ENCODE measurements at places on chromosomes 7 and 10. TPM values are rescaled to one million over a fixed set of nuclear protein-coding genes. Genes with fewer than 3 reads are reported as not detected.

GRCh38 chr10:101052285-101052684, 9.5 kb upstream of the KAZALD1 start:
- H3K27me3 ChIP-seq = peaks cover 35% of the 10 kb centered on the region
- no peak for DNase-seq
- H3K4me3 ChIP-seq = no peak overlapping the region
- H3K36me3 ChIP-seq = peaks cover 13% of the 10 kb centered on the region

GRCh38 chr7:55481155-55481554, 91.1 kb downstream of the VOPP1 start:
- H3K4me1 ChIP-seq = no peaks in the 10 kb centered on the region
- no peak overlapping the region for H3K4me3 ChIP-seq
- H3K36me3 ChIP-seq = peaks cover 6% of the 10 kb centered on the region
- no peaks in the 10 kb centered on the region for H3K27me3 ChIP-seq
- H3K27ac ChIP-seq = no peak overlapping the region

DNA sequence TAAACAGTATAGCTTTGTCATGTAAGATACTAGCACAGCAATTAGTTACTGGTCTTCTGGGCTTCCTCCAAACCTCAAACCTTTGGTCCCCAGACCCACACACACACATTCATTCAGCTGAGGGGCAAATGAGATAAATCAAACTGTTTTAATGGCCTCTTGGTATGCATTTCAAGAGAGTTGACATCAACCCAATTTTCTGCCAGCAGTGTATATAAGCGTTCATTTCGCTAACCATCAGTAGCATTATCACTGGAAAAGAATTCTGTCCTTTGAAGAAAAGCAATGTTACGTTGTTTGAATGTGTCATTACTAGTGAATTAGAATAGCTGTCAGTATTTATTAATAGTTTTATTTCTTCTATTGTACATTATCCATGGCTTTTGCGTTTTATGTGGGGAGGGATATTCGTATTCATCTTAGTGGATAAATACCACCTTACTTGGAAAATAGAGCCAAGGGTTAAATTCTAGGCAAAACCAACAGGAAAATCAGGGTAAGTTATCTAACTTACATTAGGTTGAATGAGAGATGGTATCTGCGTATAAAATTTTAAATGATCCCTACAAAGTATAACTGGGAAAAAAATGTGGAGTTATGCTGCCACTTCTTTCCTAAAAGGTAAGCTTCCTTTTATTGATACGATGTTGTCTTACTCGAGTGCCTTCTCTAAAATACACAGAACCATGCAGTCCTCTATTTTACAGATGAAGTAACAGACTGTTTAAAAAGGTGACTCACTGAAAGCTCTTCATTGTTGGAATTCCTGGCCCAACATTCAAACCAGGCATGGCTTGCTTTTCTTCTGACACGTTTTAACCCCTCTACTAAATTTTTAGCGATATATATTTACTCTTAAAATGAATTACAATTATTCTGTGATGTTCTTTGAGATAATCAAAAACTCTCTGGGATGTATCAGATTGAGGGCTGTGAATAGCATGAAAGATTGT, 2.0 kb upstream of the ZMYND11 start:
- peaks cover 2% of the 10 kb centered on the region for H3K36me3 ChIP-seq
- no peak overlapping the region for H3K27ac ChIP-seq

PNLIPRP1 gene
- total RNA-seq = not detected

DNA sequence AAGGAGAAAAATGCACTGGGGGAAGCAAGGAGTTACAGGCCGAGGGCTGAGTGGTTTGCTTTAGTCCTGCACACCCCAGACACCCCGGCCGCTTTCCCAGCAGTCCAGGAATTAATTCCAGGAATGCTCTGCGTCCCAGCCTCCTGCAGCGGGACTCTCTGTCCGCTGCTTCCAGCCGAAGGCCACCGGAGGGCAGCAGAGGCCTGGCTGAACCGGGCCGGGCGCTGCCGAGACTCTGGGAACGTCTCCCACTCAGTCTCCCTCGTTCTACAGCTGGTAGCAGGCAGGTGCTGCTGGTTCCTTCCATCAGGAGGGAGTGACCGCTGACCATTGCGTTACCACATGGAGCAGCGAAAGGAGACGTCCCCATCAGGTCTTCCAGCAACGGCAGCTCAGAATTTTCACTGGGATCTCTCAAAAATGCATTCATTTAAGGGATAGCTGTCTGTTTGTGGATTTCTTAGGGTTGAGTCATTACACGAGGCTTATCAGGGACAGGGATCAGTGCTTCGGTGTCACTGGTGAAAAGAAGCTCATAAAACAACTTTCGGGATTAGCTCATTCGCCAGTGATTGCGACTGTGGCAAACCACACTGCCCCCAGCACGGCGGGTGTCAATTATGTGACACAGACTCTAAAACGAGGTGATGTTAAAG, 24.9 kb upstream of the PITRM1 start:
- no peak overlapping the region for H3K4me3 ChIP-seq

DNA sequence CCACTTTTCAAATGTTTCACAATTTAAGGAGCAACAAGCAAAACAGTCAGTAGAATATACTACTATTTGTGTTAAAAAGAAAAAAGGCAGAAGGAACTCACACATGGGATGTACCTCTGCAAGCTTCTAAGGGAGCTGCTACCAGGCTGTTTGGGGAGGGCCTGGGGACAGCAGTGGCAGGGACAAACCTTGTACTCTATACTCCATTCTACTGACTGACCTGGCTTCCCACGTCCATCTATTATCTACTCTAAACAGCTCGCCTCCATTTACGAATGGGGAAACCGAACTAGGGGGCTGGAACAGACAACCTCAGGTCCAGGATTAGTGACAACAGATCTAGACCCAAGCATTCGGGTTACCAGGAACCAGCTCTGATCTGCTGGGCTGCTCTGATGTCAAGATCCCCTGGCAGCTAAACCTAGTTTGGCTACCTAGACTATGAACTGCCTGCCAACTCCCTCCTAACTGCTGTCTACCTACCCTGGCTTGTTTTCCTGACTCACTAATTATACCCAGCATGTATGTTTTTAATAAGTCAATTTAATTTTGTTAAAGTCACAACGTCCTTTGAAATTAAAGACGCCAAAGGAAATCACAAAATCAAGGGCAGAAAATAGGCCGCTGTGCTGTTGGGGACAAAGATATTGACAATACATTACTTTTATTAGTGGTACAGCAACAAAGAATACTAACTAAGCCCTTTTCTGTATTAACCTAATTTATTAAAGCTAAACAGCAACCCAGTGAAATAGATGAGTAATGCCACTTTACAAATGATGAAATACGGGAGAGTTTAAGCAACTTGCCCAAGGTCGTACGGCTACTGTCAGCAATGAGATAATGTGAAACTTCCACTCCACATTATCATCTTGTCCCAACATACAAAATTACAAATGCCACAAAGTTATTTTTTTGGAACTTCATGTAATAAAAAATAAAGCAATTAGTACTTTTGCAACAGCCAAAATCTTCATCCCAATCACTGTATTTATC, 5.3 kb downstream of the PSAP start:
- H3K27ac ChIP-seq = no peak overlapping the region
- peaks cover 13% of the 10 kb centered on the region for H3K36me3 ChIP-seq
- H3K4me3 ChIP-seq = no peak overlapping the region
- H3K4me1 ChIP-seq = peaks cover 10% of the 10 kb centered on the region

SLC13A1 gene
- not detected for total RNA-seq

- peaks cover 2% of the 10 kb centered on the region for H3K4me1 ChIP-seq
- no peak overlapping the region for H3K27ac ChIP-seq
- DNase-seq = no peak
- no peak overlapping the region for H3K4me3 ChIP-seq
- no peaks in the 10 kb centered on the region for H3K27me3 ChIP-seq
These were observed 207.8 kb downstream of the TFEC start for GRCh38 chr7:115822801-115823200.

FOXI2 gene
- 0.29 TPM for total RNA-seq

PPP1R17 gene
- 1.7 TPM for total RNA-seq

All from H9 (cell line).